NCI-H1417 treated with DMSO at 0.1 percent for 48 hours (cell line): ENCODE measurements at places on chromosomes 12 and 14.

DNA sequence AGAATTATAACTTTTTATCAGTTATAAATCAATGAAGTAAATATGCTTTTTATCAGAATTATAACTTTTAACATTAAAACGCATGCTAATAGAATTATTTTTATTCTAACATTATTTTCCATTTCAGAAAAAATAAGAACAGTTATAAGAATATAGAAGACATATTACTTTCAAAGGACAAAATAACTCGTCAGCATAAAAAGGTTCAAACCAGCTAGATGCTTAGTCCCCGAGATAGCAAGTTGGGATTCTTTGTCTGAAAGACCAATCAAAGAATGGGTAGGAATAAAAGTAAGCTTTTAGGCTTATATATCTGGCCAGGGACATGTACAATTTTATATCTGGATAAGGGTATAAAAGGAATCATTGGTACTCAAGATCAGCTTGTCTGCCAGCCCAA lies 66.0 kb downstream of the GPR137C start:
- no peak for DNase-seq

- DNase-seq: no peak
Measured at GRCh38 chr12:13692332-13692731, 289.1 kb downstream of the GRIN2B start.

DNA sequence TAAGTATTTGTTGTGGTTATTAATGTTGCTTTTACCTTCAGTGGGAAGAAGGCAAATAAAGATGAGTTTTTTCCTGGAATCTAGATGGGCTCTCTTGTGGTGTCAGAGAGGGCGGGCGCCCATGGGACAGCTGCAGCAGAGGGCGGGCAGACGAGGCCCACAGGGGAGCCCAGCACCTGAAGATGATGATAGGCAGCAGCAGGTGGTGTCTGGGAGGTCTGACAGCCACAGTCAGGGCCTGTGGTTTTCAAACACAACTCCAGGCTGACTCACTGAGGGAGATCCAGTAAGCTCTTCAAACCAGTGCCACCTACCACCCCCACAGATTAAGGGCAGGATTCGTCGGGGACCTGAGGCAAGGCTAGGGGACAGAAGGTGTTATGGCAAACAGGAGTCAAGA lies 42.8 kb downstream of the NKX2-1 start:
- peak; percentile 55 for DNase-seq

- no peak for DNase-seq
Measured at GRCh38 chr12:122486805-122487426, 13.8 kb downstream of the ZCCHC8 start.

- DNase-seq: no peak
Measured at GRCh38 chr12:110246636-110247339, 34.3 kb upstream of the ATP2A2 start.

DNA sequence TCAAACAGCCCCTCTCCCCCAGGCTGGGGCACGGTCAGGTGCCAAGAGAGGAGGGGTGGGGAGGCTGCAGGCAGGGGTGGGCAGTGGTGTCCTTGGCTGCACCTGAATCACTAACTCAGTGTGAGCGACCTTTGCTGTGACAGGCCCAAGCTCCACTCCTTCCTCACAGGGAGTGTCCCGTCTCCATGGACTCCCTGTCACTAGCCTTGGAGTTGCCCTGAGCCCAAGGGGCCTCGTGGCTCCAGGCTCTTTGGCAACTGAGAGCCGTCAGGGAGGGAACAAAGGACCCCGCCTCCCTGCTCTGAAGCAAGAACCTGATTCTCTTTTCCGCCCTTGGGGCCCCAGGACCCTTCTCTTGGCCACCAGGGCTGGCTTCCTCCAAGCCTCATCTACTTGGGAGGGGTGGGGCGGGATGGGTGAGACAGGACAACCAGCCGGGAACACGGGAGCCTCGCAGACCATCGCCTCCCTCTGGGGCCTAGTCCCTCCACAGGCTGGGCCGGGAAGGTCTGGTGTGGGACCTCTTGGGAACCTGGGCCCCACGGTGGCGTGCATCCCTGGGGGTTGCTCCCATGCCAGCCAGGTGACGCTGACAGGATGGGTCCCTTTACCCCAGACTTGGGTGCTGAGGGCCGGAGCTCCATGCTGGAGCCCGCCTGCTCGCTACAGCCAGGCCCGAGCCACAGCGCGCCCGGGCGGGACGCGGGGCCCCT lies 935 bp upstream of the ADSS1 start:
- DNase-seq: no peak

GRCh38 chr12:26512213-26512612 lies 316.8 kb downstream of the SSPN start:
- no peak for DNase-seq

- no peak for DNase-seq
Measured at GRCh38 chr12:51217133-51217967, 512 bp downstream of the POU6F1 start.

GRCh38 chr12:70449074-70449752 lies 83.1 kb downstream of the KCNMB4 start:
- DNase-seq: no peak

DNA sequence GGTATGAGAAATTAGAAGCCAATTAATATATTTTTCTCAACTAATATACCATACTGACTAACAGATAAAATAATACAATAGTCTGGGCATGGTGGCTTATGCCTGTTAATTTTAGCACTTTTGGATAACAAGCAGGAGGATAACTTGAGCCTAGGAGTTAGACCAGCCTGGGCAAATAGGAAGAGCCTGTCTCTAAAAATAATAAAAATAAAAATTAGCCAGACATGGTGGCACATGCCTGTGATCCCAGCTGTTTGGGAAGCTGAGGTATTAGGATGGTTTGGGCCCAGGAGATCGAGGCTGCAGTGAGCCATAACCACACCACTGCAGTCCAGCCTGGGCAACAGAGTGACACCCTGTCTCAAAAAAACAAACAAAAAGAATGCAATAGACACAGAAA lies 24.7 kb downstream of the KLHDC2 start:
- no peak for DNase-seq

DNA sequence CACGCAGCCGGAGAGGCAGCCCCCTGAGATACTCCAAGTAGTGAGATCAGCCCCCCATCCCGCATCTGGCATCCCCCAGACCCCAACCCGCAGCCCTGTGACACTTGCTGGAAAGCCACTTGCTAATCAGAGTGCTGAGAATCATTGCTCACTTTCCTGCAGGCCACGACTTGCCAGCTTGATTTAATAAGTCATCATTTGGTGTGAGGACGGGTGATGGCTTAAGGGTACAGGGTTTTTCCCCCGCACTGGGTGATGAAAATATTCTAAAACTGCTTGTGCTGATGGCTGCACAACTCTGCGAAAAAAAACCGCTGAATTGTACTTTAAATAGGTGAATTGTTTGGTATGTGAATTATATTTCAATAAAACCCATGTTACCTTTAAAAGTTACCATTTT lies 171.2 kb downstream of the FOXN3 start:
- DNase-seq: no peak
